HAP-1 (cell line): ENCODE measurements at places on chromosomes 12 and 14.

GRCh38 chr12:71400481-71400880 lies 39.1 kb upstream of the LGR5 start:
- DNase-seq: no peak

DNA sequence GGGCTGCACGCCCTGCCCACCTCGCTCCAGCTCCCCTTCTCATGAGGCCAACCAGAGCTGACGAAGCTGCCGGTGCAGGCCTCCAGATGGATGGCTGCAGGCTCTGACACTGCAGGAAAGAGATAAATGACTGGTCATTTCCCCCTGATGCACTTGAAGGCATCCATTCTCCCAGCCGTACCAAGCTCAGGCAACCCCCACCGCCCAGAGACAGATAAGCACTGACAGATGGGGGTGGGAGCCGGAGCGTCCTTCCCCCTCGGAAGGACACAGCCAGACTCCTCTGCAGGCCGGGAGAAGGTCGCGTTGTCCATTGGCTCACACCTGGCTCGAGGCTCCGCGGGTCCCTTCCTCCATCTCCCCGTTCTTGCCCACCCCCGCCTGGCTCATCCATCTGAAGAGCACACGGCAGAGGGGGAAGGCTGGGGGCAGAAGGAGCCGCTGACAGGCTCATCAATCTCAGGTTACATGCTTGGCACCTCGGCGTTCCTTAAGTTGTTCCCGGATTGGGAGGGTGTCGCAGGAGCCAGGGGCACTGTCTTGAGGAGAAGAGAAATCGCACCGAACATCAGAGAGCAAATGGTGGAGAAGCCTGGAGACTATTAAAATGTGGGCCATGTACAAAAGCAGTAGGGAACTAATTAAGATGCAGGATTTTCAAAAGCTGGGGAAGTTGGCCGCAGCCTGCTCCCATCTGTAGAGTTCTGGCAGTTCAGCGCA lies 151.6 kb downstream of the DPF3 start:
- DNase-seq: no peak

GRCh38 chr12:25241167-25242020 lies 9.3 kb downstream of the KRAS start:
- DNase-seq: peak; percentile 32

GRCh38 chr12:98870504-98870903 lies 225.4 kb downstream of the APAF1 start:
- DNase-seq: no peak

GRCh38 chr14:85762526-85762925 lies 232.6 kb downstream of the FLRT2 start:
- DNase-seq: no peak

DNA sequence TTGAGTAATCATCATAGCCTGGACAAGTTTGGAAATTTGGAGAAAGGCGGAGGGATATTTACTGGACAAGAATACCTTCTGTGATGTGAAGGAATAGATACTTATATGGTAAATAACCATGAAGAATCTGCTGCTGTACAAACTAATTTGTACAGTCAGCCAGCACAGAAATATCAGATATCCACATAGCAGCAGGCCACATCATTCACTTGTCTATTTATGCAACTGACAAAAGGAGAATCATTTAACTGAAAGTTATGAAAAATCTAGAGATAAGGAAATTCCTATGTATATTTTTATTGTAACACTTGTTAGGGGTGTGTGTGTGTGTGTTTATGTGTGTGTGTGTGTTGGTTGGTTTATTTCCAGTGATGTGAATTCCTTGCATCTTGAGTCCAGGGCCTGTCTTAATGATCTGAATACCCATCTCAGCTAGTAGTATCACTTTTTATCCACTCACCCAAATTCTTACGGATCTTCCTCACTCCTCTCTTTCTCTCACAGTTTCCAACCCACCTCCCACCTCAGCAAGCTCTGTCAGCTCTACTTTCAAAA lies 10.5 kb upstream of the LRIG3 start:
- DNase-seq: no peak

GRCh38 chr14:68986926-68987652 lies 8.0 kb upstream of the ACTN1 start:
- DNase-seq: no peak

GRCh38 chr12:4026020-4026358 lies 152.8 kb upstream of the PARP11 start:
- DNase-seq: no peak
